Stimulated activated CD4-positive, alpha-beta T cell treated with anti-CD3 and anti-CD28 coated beads, TNF-alpha, amount 100 ng/mL, for 48 hours (primary cell): ENCODE measurements at places on chromosomes 12 and 14.

- no peak for DNase-seq
These were observed 162.1 kb downstream of the NTF3 start for GRCh38 chr12:5593998-5594397.

DNA sequence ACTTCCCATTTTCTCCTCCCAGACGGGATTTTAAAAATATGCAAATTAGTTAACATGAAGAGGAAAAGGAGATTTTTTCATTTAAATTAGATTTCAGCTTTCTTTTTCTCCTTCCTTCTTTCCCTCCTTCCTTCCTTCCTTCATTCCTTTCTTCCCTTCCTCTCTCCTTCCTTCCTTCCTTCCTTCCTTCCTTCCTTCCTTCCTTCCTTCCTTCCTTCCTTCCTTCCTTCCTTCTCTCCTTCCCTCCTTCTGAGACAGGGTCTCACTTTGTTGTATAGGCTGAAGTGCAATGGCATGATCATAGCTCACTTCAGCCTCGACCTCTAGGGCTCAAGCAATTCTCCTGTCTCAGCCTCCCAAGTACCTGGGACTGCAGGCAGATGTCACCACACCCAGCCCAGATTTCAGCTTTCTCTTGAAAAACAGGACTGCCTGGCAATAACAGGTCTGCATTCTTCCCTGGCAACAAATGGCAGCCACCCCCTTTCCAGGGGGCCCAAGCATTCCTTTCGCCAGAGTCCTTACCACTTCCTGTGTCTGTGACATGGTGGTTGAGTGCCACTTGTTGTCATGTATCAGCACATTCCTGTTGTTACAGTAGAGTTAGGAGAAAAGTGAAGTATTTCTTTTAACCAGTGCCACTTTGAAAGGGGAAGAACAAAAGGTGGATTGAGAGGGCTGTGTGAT lies 119.1 kb downstream of the PTPN11 start:
- DNase-seq: no peak

DNA sequence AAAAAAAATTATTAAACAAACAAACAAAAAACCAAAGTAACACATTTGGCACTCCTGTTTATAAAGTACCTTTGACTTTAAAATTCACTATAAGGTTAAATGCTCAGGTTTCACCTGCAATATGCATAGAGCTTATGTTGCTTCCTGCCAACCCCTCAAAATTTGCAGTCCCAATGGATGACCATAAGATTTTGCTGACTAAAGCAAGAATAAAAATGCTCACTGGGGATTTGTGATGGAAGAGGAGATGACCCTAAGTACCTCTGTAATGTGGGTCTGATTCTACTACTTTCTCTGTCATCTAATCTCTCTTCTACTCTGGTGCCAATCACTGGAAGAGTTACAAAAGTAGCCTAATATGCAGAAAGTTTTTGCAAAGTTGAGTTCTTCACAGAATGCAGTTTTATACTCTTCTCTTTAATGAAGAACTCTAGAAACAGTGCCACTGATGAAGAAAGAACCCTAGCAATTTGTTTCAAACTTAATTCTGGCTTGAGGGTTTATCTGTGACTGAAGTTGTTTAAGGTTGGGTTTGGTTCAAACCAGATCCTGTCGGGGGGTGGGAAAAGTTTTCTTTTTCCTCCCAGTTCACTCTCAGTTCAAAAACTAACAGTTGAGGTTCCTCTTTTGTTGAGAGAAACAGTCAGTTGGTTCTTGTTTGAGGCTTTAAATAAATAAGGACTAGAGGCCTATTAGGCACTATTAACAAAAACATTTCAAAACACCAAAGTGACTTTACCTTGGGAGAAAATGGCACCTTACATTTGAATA lies 10.9 kb downstream of the WASHC3 start:
- no peak for DNase-seq

- no peak for DNase-seq
These were observed 24.0 kb downstream of the FKBP11 start for GRCh38 chr12:48901278-48901677.

DNA sequence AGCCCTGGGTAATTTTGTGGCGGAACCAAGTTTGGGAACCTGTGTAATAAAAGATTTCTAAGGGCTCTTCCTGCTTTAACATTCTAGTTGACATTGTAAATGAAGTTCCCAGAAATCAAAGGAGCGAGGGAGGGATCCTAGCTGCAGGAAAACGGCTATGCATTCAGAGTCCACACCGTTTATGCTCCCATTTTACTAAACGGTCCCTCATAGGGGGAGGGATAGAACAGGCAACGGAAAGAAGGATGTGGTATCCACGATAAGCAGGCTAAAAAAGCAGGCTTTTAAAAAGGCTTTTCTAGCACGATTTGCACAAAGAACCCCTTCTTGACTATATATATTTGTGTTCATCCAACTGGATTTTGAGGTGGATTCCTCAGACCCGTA lies 559 bp downstream of the SYNJ2BP start:
- no peak for DNase-seq

DNA sequence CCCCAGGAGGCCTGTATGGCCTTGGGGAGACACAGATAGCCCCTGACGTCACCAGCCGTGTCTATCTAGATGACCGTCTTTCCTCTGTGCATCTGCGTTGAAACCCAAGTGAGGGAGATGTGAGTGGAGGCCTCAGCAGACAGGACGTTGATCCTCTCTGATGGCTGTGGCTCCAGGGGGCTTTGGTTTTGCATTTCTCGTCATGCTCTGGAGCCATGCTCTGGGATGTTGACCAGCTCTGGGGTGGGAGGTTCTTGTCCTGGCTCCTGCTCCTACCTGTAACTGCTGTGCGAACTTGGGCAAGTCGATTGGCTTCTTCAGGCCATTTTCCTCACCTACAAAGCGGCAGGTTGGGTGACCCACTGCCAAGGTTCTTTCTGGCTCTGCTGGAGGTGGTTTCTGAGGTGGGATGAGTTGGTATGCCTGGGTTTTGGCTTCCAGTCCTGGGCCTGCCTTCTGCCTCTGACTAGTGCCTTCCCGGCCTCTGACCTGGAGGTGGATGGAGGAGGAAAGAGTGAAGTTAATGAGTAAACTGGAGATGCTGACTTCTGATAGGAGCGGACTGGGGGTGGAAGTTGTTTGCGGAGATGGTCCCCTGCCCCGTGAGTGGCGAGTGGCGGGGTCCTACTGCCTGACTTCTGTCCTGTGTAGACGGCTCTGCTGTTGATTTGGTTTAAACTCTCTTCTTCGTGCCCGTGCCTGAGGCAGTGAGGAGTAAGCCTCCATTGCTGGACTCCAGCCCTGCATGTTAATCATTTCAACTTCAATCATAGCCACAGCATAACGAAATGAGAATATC lies 8.4 kb downstream of the TSPAN9 start:
- no peak for DNase-seq

- peak; percentile 15 for DNase-seq
These were observed 16.4 kb downstream of the ACVRL1 start for GRCh38 chr12:51923506-51924365.

- no peak for DNase-seq
These were observed 2.9 kb upstream of the TDRD9 start for GRCh38 chr14:103925316-103925715.

DNA sequence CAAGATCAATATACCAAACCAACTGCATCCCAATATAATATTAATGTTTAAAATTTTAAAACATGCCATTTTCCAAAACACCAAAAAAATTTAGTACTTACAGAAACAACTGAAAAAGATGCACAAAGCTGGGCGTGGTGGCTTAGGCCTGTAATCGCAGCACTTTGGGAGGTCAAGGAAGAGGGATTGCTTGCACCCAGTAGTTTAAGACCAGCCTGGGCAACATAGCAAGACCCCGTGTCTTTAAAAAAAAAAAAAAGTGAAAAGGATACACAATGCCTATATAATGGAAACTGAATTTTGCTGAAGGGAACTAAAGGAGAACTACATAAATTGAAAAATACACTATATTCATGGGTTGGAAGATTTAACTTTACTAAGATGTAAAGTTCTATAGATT lies 149.5 kb downstream of the RMST start:
- DNase-seq: no peak

- DNase-seq: no peak
These were observed 9.4 kb downstream of the GCH1 start for GRCh38 chr14:54893151-54893760.

GRCh38 chr12:77954206-77954555 lies 123.5 kb downstream of the NAV3 start:
- no peak for DNase-seq

- DNase-seq: no peak
These were observed 147.7 kb upstream of the SYT10 start for GRCh38 chr12:33587354-33587753.

DNA sequence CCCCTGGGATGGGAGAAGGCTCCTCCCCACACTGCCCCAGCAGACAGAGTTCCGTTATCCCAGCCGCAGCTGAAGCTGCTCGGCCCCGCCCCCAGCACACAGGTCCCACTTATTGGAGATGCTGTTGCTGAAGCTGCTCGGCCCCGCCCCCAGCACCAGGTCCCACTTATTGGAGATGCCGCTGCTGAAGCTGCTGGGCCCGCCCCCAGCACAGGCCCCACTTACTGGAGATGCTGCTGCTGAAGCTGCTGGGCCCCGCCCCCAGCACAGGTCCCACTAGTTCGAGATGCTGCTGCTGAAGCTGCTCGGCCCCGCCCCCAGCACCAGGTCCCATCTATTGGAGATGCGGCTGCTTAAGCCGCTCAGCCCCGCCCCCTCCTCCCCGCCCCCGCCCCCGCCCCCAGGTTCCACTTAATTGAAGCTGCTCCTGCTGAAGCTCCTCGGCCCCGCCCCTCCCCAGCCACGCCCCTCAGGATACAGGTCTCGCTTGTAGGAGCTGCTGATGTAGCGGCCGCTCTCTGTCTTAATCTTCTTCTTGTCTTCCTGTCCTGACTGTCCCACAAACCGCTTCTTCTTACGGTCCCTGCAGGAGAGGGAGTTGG lies 12.0 kb downstream of the CFAP73 start:
- no peak for DNase-seq

- DNase-seq: no peak
These were observed 131.5 kb downstream of the GPR135 start for GRCh38 chr14:59333668-59334067.

DNA sequence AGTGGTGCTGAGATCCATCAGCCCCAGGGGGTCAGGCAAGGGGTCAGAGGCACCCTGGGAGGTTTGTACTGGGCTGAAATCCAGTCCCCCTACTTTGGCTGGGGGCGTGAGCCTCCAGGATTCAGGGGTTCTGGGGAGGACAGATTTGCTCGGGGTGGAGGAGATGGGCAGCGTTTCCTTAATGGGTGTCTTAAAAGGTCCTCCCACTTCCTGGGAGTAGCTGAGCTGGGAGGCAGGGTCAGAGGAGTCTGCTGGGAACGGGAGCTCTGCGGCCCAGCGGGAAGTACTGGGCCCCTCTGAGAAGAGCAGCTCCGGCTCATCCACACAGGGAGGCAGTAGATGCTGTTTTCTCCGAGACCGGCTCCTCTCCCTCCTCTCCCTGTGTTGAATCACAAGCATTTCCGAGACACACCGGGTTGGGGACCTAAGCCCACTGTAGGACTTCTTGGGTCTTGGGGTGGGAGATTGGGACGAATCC lies 2.1 kb upstream of the TEX52 start:
- no peak for DNase-seq

DNA sequence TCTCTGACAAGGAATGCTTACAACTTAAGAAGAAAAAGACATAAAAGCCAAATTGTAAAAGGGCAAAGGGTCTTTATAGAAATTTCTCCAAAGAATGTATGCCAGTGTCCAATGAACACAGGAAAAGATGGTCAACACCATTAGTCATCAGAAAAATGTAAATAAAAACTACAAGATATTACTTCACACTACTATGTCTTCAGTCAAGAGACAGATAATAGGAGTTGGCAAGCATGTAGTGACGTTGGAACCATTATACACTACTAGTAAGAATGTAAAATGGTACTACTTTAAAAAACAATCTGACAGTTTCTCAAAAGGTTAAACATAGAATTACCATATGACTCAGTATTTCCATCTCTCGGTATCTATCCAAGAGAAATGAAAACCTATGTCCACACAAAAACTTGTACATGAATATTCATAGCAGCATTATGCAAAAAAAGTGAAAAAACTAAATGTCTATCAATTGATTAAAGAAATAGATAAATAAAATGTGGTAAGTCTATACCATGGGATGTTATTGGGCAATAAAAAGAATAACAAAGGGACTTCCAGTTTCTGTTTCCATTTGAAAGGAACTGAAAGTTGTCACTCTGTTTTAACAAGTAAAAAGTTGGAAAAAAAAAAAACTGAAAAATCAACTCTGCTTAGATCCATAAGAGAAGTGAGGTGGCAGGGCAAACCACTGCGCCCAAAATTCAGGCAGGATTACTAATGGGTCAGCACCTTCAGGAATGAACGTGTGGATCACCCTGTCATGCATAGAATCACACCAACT lies 69.8 kb downstream of the ALG10B start:
- no peak for DNase-seq

- no peak for DNase-seq
These were observed 134.8 kb downstream of the BCL11B start for GRCh38 chr14:99137001-99137700.
